RPMI8226 (cell line): ENCODE measurements at places on chromosomes 4 and X.

GRCh38 chrX:23478056-23478455 is 143.4 kb downstream of the PTCHD1 start:
- DNase-seq, result no peak

- no peak for DNase-seq
Observed at GRCh38 chr4:47057991-47058390, 26.6 kb downstream of the GABRB1 start.

DNA sequence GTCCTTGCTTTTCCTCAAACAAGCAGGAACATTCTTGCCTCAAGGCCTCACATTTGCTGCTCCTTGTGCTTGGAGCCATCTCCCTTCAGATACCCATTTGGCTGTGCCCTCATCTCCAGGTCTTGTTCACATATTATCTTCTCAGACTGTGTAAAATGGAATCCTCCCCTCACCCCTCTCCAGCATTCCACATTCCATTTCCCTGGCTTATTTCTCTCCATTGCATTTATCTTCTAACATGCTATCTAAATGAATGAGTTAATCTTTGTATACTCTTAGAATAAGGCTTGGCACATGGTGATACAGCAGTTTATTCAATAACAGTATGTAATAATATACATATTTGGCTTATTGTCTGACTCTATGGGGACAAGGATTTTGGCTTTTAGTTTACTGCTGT is 8.8 kb upstream of the GALNT7 start:
- DNase-seq, result no peak

DNA sequence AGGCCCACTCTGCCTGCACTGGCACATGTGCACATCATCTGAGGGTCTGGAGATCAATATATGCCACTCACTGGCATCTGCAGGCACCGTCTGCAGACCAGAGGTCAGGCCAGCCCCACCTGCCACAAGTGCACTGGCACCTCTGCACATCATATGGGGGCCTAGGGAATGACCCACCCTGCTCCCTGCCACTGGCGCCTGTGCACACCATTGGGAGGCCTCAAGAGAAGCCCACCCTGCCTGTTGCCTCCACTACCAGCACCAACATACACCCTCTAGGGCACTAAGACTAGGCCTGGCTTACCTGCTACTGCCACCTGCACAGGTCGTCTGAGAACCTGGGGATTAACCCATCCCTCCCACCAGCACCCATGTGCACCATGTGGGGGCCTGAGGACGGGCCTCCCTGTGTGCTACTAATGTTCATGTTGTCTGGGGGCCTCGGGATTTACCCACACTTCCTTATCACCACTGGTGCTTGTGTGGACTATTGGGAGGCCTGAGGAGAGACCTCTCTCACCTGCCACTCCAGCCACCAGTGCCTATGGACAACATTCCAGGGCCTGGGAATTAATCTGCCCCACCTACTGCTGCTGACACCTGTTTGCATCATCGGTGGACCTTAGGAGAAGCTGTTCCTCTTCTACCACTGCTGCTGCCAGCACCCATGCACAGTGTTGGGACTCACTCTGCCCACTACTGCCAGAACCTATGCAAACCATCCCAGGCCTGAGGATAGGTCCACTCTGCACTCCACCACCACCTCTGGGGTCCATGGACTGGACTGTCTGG is 113.7 kb downstream of the REELD1 start:
- DNase-seq, result no peak

- no peak for DNase-seq
Observed at GRCh38 chr4:168598191-168598590, 101.3 kb downstream of the PALLD start.

- no peak for DNase-seq
Observed at GRCh38 chr4:187961961-187962360, 33.6 kb upstream of the ZFP42 start.

DNA sequence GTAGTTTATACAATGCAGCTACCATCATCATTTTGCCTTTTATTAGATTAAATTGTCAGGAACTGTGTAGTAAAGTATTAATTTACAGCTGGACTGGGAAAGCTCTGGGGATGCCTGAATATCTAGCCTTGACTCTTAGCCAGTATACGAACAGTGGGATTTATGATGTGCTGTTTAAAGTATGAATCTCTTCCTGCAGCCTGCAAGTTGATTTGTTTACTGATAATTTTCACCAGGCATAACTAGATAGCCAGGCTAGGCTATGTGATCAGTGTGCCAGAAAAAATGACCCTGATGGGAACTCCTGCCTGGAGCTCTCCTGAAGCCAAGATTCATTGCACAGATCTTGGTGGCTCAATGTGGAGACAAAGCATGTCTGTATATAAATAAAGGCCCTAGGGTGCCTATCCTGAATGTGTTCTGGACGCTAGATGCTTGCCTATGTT is 119.2 kb downstream of the SCLT1 start:
- DNase-seq, result no peak

DNA sequence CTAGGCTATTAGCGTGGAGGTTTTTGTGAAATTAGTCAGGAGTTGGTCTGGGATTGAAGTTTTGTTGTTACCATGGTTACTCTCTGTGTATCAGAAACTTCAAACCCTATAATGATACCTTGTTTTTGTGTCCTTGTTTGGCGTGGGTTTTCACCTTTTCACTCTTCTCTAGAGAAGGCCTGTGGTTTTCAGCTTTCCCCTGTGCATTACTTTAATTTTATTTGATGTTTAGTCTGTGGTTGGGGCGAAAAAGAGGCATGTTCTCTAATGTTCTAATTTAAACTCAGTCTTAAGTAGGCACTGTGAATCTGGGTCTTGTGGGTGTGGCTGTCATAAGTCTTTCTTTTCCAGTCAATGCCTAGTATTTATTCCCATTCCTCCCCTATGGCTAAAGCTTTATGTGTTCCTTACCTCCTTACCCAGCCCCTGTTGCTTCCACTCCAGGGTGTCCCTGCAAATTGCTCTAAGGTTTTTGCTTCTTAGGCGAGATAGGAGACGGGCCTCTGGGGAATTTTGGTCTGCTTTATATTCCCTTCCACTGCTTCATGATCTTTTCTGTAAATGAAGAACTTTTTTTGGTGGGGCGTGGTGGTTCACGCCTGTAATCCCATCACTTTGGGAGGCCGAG is 326.3 kb upstream of the ZCCHC13 start:
- no peak for DNase-seq

DNA sequence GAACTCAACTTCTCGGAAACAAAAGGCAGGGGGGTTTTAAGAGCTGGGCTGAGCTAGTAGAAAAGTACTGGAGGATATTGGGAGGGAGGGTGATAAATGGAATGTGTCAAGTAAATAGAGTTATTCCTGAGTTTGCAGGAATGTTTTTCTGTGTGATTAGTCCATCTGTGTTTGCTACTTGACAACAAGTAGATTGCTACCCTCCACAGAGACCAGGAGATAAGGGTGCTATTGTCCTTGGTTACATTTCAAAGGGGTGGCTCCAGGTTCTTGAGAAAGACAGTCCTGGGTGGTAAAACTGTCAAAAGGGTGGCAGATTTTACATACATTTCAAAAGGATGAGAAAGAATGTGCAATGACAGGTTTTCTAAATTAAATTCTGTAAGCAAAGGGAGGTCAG is 181.2 kb upstream of the PPP3CA start:
- no peak for DNase-seq

- no peak for DNase-seq
Observed at GRCh38 chrX:155744534-155744933, 131.8 kb upstream of the TMLHE start.

DNA sequence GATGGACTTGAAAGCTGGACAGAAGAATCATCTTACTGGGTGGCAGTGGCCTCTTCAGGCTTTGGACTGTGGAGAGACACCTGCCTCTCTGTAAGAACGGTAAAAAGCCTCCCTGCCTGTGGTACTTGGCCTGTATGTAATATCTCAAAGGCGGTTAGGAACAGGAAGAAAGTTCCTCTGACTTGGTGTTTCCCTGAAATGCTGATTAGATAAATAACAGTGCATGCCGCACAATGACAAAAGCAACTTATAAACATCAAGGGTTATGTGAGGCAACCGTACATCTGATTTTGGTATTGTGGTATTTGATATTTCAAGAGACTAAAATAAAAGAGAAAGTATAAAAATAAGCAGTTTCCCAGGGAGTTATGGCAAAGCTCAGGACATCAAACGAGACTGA is 92.4 kb upstream of the SORBS2 start:
- DNase-seq, result no peak
